ENCODE measurements at places on chromosomes 16 and 17.

GRCh38 chr17:336110-337021, 16.2 kb downstream of the RPH3AL start:
- no peak for DNase-seq

GRCh38 chr16:60413969-60414368, 1622.3 kb downstream of the CDH8 start:
- no peak for DNase-seq

DNA sequence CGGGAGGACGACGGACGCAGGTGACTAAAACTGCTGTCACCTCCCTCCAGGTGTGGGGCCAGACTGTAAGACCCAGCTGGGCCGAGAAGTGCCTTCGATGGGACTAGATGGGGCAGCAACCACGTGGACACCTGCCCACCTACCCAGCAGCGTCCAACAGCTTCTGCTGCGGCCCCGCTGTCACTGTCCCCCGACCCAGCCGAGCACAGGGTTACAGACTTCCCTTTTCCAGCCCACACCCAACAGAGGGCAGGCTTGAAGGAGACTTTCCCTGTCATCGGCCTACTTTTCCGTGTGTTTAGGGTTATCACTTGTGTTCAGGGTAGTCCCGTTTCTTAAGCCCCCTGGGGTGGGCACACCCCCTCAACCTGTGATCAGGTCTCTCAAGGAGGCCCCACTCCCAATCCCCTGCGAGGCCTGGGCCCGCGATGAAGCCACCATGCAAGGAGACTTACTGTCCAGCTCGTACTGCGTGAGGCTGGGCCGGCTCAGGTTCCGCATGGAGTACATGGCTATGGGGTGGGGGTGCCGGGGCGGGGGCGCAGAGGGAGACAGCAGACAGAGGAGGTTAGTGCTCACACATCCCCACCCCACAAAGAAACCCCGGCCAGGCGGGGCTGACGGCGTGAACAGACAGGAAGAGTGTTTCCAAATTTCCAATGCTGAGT, 68.8 kb upstream of the CDC42EP4 start:
- no peak for DNase-seq

DNA sequence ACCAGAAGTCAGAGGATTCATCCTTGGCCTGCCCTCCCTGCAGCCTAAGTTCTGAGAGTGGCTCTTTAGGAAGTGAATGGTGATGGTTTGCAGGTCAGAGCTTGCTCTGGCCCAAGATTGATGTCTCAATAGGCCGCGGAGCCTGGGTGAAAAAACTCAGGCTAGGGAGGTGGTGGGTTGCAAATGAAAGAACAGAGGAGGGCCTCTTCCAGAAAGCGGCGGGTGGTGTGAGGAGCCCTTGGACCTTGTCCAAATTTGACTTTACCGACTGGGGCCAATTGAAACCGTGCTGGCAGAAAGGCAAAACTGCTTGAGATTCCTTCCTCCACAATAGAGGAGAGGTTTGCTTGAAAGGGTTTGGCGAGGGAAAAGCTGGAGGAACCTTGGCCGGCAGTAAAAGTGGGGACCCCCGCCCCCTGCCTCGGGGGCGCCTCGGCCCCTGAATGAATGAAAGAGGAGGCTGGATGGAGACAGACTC, 331.3 kb downstream of the SEC14L1 start:
- no peak for DNase-seq

DNA sequence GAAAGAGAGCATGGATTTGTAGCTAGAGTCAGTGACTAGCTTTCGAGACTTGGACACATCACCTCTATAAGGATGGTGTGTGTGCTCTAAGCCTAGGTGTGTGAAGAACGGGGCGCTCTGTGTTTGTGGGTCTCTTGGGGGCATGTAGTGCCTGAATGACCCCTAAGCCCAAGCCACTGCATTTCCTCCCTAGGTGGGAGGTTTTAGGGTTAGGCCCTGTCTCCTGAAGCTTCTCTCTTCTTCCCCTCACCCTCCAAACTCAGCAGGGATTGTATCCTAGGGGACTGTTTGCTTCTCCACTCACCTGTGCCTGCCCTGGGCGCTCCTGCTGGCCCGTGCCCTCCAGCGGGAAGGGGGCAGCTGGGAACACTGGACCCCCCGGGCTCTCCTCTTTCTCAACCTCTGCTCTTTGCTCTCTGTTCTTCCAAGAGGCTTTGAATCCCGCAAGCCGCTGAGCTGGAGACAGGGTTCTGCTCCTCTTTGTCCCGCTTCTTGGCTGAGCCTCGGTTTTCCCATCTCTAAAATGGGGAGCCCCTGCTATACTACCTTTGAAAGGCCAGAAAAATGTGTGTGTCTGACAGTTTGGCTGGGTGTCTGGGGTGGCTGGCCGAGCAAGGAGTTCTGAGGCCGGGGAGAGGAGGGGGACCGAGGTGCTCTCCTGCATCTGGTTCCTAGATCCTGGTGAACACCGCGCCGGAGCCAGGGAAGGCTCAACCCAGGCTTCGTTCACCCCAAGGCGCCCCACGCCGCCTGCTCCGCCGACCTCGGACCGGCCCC, 810 bp downstream of the CYGB start:
- DNase-seq, result no peak

GRCh38 chr17:70796757-70797156, 627.4 kb downstream of the KCNJ2 start:
- DNase-seq, result no peak

- no peak for DNase-seq
Measured at GRCh38 chr16:69319826-69320739, 8.9 kb downstream of the VPS4A start.

GRCh38 chr16:1772362-1772907, at the start of gene EME2:
TSS of gene EME2 (plus strand) at chr16:1772810. CDS start at chr16:1773228, 418 bp downstream.
- no peak for DNase-seq

DNA sequence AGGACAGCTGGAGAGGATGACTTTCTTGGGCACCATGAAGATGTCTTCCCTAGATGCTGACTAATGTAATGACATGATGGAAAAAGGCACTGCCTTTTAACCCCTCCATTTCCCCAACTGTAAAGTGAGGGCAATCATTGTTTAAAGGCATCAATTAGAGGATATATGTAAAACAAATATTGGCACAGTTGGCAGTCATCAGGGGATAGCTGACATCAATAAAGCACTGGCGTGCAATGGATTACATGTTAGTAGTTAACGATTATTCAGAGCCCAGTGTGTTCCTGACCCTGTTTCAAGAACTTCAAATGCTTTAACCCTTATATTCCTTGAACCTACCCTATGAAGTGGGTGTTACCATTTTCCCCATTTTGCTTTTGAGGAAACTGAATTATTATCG, 100.7 kb downstream of the TMEM114 start:
- no peak for DNase-seq

DNA sequence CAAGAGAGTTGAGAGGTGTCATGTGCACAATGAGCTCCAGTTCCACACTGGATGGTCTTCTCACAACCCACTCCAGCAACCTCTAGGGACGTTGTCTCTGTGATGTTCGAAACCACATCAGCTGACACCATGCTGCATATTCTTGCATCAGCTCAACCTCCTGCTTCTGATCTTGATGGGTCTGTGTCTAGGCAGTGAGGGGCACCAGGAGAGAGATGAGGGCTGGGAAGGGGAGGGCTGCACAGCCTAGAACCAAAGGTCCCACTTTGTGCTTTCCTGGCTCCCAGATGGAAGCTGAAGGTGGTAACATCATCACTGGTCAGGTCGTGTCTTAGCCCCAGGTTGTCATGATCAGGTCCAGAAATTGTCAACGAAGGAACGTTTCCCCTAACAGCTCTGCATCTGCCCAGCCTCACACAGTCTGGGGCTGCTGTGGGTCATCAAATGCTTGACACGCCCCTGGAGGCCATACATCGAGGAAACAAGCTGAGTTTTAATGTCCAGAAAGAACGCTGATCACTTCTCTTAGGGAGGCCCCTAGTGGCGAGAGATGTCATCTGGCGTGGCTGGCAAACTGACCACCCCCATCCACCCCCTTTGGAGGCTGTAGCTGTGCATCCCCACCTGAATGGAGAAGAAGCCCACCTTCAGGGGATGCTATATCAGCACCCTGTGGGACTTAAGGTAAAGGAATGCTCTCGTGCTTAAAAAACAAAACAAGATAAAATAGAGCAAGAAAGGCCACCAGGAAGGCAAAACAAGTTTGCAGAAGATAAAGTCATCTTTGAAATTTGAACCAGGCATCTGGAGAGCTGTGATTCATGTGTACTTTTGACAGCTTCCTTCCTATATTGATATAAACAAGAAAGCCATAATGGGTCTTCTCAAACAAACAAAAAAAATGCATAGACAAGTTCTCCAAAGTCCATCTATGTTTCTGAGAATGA, 58.3 kb downstream of the WIPI1 start:
- DNase-seq, result peak; percentile 45

DNA sequence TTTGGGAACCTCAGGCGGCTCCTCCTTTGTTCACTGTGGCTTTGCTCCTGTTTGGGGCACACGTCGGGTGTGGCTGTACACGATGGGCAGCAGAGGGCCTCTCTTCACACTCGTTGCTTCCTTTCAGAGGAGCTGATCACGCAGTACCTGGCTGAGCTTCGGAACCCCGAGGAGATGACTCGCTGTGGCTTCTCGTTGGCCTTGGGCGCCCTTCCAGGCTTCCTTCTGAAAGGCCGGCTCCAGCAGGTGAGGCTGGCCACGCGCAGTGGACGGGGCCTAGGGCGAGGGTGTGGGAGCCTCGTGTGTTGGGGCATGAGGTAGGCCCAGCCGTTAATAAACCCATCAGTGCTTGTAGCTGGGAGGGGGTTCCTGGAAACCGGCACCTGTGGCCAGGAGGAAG, 85.0 kb upstream of the ZNF750 start:
- DNase-seq, result no peak

GRCh38 chr17:76000755-76001521, at the start of gene CDK3:
TSS of gene CDK3 (plus strand) at chr17:76000855. CDS start at chr17:76001426, 571 bp downstream.
- DNase-seq, result no peak

GRCh38 chr16:17238285-17239028, 232.3 kb downstream of the XYLT1 start:
- DNase-seq, result no peak

DNA sequence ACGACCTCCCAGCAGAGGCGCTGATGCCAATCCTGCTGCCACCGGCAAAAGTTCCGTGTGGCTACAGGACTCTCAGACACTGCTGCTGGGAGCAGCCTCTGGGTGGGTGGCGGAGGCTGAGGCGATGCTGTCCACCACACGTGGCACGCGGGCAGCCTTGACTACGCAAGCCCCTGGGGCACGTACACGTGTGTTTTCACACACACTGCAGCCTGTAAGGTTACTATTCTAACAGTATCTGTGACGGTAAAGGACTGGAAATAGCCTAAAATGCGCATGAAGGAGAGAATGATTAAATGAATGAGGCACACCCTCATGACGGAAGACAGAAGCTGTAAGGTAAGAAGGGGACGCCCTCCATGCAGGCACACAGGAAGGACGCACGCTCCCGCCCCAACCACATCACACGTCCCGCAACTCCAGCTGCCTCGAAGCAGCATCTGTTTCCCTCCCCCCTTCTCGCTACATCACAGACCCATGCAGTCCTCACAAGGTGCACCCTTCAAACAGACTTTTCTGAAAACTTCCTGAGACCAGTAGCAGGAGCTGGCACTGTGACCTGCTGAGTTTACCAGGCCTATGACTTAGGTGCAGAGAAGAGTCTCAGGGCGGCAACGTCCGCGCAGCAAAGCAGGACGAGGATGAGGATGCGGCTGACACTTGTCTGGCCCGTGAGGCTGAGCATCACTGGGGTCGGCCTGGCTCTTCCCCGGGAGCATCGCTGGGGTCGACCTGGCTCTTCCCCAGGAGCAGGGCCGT, 28.7 kb upstream of the FASN start:
- DNase-seq, result no peak
